Skeletal muscle tissue (tissue), 5 donors: ENCODE measurements at places on chromosomes 7 and 10. TPM values are rescaled to one million over a fixed set of nuclear protein-coding genes. Genes with fewer than 3 reads are reported as not detected.

Gene GPC2
- total RNA-seq = 5.2 TPM

Gene HOXA6
- 3.1 TPM for total RNA-seq

Gene CPA2
- total RNA-seq = 0.52 TPM

Gene CACNB2
- total RNA-seq = 4.2 TPM

Gene CCDC172
- not detected for total RNA-seq

Gene CASTOR2
- total RNA-seq = 15.1 TPM

Gene MALRD1
- total RNA-seq = 2.1 TPM

Gene HOXA13
- total RNA-seq = 0.52 TPM

Gene PHKG1
- total RNA-seq = 48.0 TPM

Gene CHN2
- total RNA-seq = 11.0 TPM

Gene CNPY1
- 0.52 TPM for total RNA-seq
